Muscle of back (tissue), 13 donors: ENCODE measurements at places on chromosomes 3 and 15. TPM values are rescaled to one million over a fixed set of nuclear protein-coding genes. Genes with fewer than 3 reads are reported as not detected.

The GHSR gene
- not detected for polyA plus RNA-seq

The HRG gene
- 0.05 TPM for polyA plus RNA-seq

The BFSP2 gene
- not detected for polyA plus RNA-seq

The STXBP5L gene
- polyA plus RNA-seq: 0.03 TPM

The CIB2 gene
- polyA plus RNA-seq: 10.9 TPM

The PPM1M gene
- 14.0 TPM for polyA plus RNA-seq

The THRB gene
- polyA plus RNA-seq: 0.88 TPM

The TSEN2 gene
- 15.4 TPM for polyA plus RNA-seq

The CAMKV gene
- polyA plus RNA-seq: 0.48 TPM

- no peak for DNase-seq
These were observed 2.8 kb downstream of the LSAMP start for GRCh38 chr3:116442331-116443021.

- DNase-seq: no peak
These were observed 172.3 kb upstream of the MBNL1 start for GRCh38 chr3:152096280-152096906.

DNA sequence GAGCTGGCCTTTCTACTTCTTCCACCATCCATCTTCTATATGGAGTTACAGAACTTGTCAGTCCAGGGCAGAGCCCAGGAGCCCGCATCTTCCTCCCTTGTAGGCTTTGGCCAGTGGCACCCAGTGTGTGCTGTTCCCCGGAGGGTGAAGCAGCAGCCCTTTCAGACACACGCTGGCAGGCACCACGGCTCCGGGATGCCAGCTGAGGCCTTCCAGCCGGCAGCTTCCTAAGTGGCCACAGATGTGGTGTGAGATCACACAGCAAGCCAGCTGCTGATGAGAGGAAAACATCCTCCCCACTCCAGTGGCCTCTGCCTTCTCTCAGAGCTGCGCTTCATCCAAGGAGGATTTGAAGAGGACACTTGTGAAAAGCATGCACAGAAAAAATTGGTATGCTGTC lies 24.1 kb downstream of the CRABP1 start:
- no peak for DNase-seq

GRCh38 chr3:18134386-18135059 lies 290.6 kb downstream of the SATB1 start:
- no peak for DNase-seq

- no peak for DNase-seq
These were observed 43.3 kb downstream of the TRANK1 start for GRCh38 chr3:36901588-36901987.

- DNase-seq: no peak
These were observed 69.5 kb downstream of the CCR1 start for GRCh38 chr3:46138581-46138980.

DNA sequence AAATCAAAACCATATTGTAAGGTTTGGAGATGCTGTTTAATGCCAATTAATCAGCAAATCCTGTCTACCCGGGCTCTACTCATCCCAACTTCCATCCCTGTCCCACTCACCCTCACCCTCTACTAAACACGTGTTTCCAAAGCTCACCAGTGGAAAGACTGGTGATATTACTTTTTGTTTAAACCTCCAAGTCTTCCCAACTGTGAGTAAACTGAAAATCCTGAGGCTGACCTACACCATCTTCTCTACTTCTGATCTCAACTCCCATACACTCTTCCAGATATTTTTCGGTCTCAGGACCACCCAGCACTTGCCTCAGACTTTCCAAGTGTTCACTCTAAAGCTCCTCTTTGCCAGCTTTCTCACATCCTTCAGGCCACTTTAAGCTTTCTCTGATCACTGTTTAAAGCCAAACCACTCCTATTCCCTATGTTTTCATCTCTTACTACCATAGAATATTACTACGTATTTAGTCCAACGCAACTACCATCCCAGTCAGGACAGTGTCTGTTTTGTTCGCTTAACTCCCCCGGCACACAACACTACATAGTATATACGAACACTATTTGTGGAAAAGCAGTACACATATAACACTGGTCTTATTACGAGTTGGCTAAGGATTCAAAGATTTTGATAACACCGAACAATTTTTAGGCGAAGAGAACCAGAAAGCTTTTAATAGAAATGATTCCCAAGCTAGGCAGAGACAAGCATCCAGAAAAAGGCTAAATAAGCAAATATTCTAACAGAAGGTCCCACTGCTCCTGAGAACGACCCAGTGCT lies 684 bp downstream of the RPL4 start:
- no peak for DNase-seq

GRCh38 chr15:95492388-95493070 lies 838.0 kb upstream of the NR2F2 start:
- DNase-seq: no peak

DNA sequence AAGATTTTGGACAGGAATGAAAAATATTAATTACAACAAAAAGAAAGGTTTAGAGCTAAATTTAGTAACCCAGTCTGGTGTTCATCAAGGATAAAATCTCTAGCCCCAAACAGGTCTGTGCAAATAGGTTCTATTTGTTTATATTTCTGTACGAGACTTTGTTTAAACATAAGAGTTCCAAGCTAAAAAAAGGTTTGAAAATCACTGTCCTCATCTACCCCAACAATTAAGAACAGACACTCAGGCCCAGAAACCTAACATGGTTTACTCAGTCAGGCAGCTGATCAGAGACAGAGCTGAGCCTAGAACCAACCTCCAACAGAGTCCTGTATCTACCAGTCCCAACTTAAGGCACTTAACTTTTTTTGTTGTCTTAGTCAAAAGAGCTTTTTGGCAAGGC lies 49.3 kb downstream of the SNX4 start:
- DNase-seq: no peak

DNA sequence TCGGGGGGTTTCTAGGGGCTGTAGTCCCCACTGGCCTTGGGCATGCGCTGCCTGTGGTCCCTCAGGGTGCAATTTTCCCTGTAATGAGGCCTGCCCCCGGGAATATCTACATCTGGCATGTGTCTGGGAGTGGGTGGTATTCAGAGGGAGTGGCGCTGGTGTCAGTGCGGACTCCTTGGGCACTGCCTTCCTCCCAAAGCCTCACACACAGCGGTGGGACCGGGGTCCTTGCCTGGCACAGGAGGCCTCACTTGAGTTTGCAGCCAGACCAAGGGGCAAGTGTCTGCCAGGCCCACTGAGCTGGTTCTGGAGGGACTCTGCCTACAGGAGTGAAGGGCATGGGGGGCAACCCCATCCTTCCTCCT lies 53.5 kb upstream of the PCSK6 start:
- DNase-seq: no peak

DNA sequence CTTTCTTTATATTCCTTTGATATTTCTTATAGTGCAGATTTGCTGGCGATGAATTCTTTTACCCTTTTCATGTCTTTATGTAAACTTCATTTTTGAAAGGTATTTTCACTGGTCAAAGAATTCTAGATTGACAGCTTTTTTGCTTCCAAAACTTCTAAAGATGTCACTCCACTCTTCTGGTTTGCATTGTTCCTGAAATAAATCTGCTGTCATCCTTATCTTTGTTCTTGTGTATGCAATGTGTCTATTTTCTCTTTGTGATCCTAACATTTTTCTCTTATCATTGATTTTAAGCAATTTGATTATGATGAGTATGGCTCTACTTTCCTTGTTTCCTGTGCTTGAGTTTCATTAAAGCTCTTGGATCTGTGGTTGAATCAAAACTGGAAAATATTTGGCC lies 103.4 kb downstream of the GLDN start:
- no peak for DNase-seq

DNA sequence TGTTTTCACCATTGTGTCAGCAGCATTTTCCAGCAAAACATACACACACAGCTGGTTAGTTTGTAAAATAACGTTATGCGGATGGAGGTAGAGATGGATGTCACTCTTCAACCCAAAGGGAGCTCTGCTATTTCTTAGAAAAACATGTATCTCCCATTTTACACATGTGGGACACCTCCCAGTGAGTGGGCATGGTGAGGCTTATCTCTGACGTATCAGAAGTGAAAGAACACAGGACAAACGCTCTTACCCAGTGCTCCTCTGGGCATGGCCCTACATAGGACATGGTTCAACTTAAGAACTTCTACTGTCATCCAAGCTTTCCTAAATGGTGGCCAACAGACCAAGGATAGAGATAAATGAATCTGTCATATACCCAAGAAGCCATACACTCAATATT lies 2.1 kb downstream of the FAM240A start:
- no peak for DNase-seq

DNA sequence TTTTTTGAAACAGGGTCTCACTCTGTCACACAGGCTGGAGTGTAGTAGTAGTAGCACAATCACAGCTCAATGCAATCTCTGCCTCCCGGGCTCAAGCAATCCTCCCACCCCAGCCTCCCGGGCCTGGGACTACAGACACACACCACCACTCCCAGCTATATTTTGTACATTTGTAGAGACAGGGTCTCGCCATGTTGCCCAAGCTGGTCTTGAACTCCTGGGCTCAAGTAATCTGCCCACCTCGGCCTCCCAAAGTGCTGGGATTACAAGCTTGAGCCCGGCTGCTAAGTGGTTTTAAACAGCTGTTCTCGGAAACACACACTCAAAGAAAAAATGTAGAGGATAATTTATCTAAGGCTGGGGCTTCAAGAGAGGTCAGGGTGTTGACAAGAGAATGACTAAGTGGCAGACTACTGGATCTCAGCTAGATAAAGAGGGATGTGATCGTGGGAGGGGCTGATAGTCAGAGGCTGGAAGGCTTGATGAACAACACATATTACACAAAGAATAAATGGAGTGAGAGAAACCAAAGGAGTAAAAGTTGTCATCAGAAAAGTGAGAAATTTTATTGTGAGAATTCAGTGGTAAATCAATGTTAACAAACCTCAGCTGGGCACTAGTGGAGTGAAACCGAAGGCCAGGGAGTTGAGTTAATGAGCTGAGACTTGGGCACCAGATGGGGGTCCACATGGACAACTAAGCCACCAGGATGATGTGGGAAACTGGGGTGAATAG lies 6.7 kb downstream of the CCR5AS start:
- peak; percentile 60 for DNase-seq

GRCh38 chr3:184419171-184419570 lies 39.3 kb downstream of the CHRD start:
- DNase-seq: no peak

- DNase-seq: no peak
These were observed 69.4 kb upstream of the SKOR1 start for GRCh38 chr15:67755936-67756335.
